Hematopoietic multipotent progenitor cell treated with erythropoietin and hydrocortisone succinate and interleukin-3 and kit ligand, for 15 days (in vitro differentiated cells): ENCODE measurements at places on chromosomes 6 and 20.

DNA sequence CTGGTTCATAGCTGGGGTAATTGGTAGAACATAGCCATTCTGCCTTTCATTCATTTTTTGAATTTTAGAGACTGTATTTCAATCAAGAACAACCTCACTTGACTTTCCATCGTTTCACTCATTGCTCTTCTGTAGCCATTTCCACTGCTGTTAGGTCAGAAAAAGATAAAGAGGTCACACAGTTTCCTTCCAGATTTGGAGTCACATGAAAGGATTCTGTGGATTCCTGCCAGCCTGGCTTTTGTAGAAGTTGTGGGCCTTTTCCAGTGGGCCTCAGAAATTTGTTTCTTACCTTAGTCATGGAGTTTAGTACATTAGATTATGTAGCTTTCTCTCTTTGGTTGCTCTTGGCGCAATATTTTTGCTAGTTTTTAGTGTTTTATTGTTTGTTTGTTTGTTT, 157.8 kb downstream of the SASH1 start:
- DNase-seq: no peak

DNA sequence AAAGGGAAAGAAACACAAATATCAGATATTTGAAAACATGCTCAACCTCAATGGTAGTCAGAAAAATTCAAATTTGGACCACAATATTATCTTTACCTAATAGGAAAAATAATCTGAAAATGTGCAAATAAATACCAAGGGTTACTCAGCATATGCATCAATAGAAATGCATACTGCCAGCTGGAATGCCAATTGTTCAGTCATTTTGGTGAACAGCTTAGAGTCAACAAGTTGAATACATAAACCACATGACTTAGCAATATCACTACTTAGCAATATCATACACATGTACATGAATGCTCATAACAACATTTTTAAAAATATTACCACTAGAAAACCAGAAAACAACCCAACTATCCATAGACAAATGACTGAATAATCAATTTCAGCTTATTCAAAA, 212.7 kb downstream of the PTPRK start:
- DNase-seq: no peak

DNA sequence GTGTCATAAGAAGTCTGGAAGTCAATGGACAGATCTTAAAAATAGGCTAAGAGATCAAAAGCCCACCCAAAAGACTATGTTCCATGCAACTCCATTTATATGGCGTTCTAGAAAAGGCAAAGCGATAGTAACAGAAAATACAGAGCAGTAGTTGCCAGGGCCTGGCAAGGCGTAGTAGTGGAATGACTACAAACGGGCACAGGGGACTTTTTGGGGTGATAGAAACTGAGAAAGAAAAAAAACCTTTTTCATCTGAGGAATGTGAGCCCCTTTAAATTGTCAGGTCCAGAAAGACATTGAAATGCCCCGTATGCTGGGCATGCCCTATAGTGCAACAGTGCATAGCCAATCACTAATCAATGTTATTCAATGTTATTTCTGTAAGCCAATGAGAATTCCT, 47.2 kb upstream of the FAM50B start:
- DNase-seq: no peak

DNA sequence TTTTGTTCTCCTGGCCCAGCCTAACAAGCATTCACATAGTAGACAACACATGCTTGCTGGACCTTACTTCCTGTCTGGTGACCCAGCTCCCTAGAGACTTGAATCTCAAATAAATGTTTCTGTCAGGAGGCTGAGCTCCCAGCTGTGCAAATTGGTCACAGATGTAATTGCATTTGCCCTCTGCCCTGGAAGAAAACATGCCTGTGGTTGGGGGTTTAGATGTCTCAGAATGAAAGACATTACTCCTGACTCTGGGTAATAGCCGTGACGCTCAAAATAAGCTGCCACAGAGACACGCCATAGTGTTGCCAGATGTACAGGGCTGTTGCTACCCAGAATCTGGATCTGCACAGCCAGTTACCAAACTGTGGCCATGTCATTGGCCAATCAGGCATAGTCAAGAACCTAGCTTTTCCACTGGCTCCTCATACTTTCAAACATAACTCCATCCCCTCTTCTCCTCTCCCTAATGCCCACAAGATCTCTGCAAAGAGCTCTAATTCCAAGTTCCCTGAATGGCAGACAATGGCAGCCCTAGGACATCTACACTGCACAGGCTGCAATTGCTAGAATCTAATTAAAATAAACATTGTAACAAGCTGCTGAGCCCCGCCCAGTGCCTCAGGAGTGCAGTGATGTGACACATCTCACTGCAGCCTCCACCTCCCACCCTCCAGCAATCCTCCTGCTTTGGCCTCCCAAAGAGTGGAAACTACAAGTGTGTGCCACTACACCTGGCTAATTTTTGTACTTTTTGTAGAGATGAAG, 32.8 kb upstream of the GMPR start:
- no peak for DNase-seq

DNA sequence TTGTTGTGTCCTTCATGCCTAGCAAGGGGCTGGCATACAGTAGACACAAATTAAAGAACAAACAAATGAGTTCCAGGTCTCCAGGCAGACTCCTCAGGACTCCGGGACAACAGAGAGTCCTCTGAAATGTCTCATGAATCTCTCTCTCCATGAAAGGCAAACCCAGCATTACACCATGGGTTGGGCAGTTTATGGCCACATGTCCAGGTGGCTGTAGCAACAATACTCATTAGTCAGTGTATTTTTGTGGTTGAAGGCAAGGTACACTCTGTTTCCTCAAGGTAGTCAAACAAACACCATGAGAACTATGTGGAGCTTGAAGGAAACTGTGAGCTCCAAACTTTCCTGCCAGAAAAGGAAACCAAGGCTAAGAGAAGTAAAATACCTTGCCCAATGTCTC, 62.2 kb downstream of the KCNB1 start:
- no peak for DNase-seq

GRCh38 chr20:63217706-63218105, 1.8 kb upstream of the YTHDF1 start:
- no peak for DNase-seq

- DNase-seq: no peak
Measured at GRCh38 chr6:11139051-11139960, 27.8 kb upstream of the ERVFRD-1 start.

DNA sequence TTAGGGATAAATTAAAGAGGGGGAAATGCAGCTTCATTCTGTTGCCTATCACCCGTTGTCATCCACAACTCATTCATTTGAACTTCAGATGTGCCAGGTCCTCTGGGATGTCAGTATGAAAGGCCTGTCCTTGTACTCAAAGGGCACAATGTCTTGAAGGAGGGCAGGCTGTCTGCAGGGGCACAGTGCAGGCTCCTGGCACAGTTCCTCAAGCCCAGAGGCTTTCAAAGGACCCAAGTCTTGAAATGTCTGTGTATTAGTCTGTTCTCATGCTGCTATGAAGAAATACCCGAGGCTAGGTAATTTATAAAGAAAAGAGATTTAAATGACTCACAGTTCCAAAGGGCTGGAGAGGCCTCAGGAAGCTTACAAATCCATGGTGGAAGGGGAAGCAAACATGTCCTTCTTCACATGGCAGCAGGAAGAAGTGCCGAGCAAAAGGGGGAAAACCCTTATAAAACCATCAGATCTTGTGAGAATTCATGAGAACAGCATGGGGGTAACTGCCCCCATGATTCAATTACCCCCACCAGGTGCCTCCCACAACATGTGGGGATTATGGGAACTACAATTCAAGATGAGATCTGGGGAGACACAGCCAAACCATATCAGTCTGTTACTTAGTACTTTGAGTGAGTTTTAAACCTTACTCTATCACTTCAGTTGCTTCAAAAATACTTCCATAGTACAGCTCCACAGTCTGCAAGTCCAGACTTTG, 9.4 kb downstream of the SNX9 start:
- no peak for DNase-seq

DNA sequence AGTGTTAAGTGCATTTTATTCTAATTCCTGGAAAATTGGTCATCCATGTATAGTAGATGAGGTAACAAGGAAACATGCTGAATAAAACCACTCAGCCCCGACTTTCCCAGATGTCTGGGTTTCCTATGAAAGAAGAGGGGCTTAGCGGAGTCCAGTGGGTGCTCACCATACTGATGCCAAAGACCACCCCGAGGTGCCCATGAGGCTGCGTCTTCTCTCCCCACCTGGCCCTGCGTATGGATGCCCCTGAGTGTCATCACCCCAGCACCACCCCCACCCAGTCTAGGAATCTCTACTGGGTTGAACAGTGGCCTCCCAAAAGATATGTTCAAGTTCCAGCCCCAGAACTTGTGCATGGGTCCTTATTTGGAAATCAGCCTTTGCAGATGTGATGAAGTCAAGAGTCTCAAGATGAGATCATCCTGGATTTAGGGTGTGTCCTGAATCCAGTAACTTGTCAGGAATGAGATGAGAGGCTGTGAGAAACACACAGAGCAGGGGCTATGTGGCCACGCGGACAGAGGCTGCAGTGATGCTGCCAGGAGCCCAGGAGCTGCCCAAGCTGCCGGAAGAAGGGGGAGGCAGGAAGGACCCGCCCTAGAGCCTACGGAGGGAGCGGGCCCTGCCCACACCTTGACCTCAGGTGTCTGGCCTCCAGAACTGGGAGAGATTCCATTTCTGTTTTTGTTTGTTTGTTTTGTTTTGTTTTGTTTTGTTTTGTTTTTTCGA, 124.6 kb upstream of the CDH4 start:
- no peak for DNase-seq

- DNase-seq: no peak
Measured at GRCh38 chr20:63156221-63156671, 59.7 kb downstream of the YTHDF1 start.

GRCh38 chr6:125197795-125198269, 44.3 kb downstream of the TPD52L1 start:
- DNase-seq: no peak

GRCh38 chr6:89260310-89260709, 43.2 kb upstream of the GABRR1 start:
- DNase-seq: no peak

DNA sequence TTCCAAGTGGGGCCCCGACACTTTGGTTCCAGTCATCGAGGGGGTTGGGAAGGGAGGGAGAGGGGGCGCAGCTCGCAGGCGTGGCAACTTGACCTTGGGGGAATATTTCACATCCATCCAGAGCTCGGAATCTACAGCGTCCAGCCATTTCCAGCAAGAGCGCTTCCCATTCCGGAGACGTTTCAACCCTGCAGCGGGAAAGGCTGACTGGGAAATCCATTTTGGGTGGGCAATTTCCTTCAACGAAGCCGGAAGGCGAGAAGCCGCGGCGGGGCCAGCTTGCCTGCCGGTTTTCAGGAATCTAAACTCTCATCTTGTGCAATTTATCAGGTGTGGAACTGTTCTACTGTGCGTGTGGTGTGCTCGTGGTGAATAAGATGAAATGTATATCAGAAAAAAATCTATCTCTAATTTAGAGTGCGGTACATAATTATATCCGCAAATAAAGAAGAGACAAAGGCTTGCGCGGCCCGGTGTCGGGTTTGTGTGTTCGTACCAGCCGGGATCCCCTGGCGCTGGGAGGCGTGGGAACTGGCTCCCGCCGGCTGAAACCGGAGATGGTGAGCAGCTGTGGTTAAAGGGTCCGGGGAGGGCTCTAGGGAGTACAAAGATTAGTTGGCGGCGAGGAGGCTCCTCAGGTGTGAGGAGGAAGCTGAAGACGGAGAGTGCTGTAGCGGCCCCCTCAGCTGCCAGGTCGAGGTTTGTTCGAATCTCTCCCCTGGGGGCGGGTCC, 4.8 kb downstream of the SLC32A1 start:
- DNase-seq: no peak

GRCh38 chr6:48813836-48814235, 649.2 kb downstream of the MMUT start:
- no peak for DNase-seq

- DNase-seq: no peak
Measured at GRCh38 chr6:43967719-43968091, 159.5 kb downstream of the MRPL14 start.

- peak; percentile 48 for DNase-seq
Measured at GRCh38 chr6:163554663-163555062, 140.1 kb downstream of the QKI start.

DNA sequence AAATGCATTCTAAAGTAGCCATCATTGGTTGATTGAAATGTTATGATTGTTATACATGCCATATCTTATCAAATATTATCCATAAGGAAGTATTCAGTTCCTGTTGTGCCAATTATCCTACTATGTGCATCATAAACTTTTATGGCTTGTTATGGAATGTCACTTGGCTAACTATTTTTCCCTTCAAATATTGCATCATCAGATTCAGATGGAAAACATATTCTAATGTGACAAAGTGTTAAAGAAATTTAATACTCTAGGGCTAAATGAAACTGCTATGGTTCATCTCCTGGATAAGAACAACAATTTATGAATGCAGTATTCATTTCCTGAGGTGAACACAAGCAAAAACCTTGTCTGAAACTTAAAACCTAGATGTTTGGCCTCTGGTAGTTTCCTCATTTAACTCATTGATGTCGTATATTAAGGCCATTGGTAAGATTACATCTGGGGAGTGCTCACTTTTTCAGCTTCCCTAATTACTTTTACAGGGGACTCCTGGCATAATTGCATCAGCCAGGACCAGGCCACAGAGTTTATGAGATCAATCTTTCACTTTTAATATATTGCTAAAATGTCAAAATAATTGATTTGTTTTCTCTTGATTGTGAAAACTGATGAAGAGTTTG, 134.9 kb upstream of the CEP162 start:
- no peak for DNase-seq

DNA sequence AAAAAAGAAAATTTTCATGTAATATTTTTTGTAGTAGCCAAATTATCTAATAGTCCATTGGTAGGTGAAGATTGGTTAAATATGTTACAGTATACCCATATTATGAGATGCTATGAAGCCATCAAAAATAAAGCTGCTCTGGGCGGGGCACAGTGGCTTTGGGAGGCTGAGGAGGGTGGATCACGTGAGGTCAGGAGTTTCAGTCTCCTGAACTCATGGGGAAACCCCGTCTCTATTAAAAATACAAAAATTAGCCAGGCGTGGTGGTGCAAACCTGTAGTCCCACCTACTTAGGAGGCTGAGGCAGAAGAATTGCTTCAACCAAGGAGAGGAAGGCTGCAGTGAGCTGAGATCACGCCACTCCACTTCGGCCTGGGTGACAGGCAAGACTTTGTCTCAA, 360.5 kb downstream of the KIF16B start:
- DNase-seq: no peak

GRCh38 chr6:26019967-26020328, 57.3 kb downstream of the TRIM38 start:
- DNase-seq: no peak

- no peak for DNase-seq
Measured at GRCh38 chr20:50358971-50359370, 151.2 kb upstream of the PTPN1 start.

DNA sequence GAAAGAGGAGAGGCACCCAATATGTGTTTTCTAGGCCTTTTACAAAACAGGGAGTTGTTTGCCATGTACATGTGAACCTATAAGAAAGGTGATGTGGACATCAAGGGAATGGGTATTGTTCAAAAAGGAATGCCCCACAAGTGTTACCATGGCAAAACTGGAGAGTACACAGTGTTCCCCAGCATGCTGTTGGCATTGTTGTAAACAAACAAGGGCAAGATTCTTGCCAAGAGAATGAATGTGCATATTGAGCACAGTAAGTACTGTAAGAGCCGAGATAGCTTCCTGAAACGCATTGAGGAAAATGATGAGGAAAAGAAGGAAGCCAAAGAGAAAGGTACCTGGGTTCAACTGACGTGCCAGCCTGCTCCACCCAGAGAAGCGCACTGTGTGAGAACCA, 13.1 kb downstream of the QRSL1 start:
- DNase-seq: no peak
